ENCODE measurements at places on chromosomes 11 and 22. TPM values are rescaled to one million over a fixed set of nuclear protein-coding genes. Genes with fewer than 3 reads are reported as not detected.

GGTLC2 gene
- not detected for total RNA-seq

POU2F3 gene
- total RNA-seq = not detected

CDCA5 gene
- 17.5 TPM for total RNA-seq

HTR3B gene
- total RNA-seq = not detected

CBX7 gene
- 9.5 TPM for total RNA-seq

DNA sequence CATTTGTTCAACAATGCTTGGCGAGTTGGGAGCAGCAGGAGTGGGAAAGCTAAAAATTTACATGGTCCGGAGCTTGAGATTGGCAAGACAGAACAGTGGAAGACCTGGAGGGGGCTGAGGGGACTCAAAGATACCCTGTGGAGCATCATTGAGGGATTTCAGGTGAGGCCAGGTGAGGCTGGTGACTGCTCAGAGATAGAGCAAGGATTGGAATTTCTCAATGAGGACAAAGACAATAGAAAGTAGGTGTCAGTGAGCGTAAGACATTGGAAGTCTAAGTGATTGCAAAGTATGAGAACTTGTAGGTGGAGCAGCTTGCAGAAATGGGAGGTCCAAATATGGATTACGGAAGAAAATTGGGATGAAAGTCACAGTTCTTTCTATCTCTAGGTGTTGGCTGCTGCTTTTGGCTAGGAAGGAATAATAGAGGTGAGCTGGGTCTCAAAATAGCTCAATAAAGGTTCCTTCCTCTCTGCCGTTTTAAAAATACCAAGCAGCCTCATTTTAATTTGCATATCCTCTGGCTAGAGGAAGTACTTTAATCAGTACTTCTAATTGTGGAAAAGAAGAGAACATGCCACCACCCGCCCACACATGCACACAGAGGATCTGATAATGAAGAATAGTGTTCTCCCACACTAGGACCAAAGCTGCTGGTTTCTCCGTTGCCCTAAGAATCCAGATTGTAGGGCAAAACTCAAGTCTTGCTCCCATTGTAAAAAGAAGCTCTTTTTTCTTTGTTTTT lies 41.8 kb upstream of the SORL1-AS1 start:
- DNase-seq = no peak

DNA sequence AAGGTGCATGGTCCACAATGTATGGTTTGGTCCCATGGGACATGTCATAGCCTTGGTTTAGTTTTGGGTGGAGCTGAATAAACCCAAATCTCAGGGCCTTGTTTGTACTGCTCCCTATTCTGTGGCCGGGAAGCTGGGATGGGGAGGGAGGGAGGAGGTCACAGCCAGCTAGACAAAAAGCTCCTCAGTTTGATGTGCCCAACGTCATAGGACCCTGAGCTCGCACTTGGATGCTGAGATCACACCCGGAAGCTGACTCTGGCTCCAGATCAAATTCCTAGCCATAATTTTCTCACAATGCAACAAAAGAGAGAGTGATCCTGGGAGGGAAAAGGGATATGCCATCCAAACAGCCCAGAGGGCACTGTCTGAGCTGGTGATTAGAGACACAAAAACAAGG lies 1.5 kb downstream of the HSPB2 start:
- DNase-seq = peak; percentile 66

DNA sequence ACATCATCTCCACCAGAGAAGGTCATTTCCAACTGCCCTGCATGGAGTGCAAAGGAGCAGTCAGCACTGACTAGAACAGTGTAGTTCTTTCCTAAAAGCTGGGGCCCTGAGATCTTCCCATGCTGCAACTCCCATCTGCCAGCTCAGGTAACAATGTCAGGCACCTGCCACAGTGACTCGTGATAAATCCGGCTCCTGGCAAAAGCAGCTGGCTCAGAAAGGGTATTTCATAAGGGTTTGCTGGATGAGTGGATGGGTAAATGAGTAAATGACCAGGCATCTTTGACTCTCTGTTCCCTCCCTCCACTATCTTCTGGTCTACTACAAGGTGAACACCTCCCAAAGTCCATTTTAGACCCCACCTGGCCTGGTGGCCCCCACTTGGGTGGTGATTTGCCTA lies 403.6 kb downstream of the NXPE2 start:
- DNase-seq = no peak

- no peak for DNase-seq
Observed at GRCh38 chr11:115207166-115207591, 297.0 kb downstream of the CADM1 start.

- no peak for DNase-seq
Observed at GRCh38 chr22:50694766-50695420, 22.3 kb downstream of the SHANK3 start.
